Kidney (tissue), 22 donors: ENCODE measurements at places on chromosomes 12 and 14. TPM values are rescaled to one million over a fixed set of nuclear protein-coding genes. Genes with fewer than 3 reads are reported as not detected.
A peak's percentile ranks its signal among the peaks of the same experiment; 100 is the strongest.

GRCh38 chr12:51591016-51591901, at the start of gene SCN8A:
Gene SCN8A (plus strand): TSS chr12:51591233. CDS start chr12:51662818, 71,585 bp downstream.
- H3K27me3 ChIP-seq: no peaks in the 10 kb centered on the region
- peak within 1 kb of the TSS; percentile 52 for H3K4me3 ChIP-seq
- DNase-seq: peak; percentile 68
- no peak within 1 kb of the TSS for H3K27ac ChIP-seq
- no peaks in the 10 kb centered on the region for H3K4me1 ChIP-seq

Gene ST8SIA1
- total RNA-seq: 4.7 TPM

DNA sequence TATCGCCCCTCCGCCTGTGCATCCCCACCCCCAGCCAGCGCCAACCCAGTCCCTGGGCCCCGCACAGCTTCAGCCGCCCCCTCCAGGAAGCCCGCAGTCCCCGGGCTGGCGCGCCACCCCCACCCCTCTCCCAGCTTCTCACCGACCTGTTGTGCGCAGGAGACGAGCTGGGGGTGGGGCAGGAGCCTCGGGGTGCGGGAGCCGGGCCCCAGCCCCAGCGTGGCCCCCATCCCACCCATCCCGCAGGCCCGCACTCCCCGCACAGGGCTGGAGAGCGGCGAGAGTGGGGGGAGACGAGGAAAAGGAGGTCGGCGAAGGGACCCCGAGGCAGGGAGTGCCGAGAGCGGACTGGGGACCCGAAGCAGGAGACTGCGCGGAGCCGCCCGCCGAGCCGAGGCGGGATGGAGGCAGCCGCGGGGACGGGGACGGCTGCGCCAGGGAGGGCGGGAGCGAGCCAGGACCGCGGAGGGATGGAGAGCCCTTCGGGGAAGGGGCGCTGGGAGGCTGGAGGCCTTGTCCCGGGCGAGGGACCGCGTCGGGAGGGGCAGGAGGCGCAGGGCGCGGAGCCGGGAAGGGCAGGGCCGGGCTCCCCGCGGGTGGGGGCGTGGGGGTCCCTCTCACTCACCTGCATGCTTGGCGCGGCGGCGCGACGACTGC, 498 bp downstream of the PIANP start:
- no peaks in the 10 kb centered on the region for H3K4me1 ChIP-seq
- no peaks in the 10 kb centered on the region for H3K27me3 ChIP-seq
- H3K36me3 ChIP-seq: no peaks in the 10 kb centered on the region
- H3K27ac ChIP-seq: no peak overlapping the region
- DNase-seq: peak; percentile 46

DNA sequence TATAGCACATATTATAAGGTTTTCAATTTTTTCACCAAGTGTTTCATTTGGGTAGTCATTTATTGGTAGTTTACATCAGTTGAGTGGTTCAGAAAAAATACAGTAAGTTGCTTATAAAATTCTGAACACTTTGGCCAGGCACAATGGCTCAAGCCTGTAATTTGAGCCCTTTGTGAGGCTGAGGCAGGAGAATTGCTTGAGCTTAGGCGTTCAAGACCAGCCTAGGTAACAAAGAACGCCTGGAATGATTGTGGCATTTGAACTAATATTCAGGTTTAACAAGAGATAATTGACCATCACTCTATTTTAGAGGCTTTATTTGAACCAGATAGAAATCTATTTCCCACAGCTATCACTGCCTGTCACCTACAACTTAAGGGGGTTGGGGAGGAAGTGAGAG, 22.7 kb downstream of the HIF1A start:
- H3K36me3 ChIP-seq: peaks cover 2% of the 10 kb centered on the region
- H3K4me3 ChIP-seq: no peak overlapping the region
- DNase-seq: no peak
- no peak overlapping the region for H3K27ac ChIP-seq

Gene NELL2
- total RNA-seq: 3.3 TPM

Gene HDAC7
- total RNA-seq: 132 TPM

DNA sequence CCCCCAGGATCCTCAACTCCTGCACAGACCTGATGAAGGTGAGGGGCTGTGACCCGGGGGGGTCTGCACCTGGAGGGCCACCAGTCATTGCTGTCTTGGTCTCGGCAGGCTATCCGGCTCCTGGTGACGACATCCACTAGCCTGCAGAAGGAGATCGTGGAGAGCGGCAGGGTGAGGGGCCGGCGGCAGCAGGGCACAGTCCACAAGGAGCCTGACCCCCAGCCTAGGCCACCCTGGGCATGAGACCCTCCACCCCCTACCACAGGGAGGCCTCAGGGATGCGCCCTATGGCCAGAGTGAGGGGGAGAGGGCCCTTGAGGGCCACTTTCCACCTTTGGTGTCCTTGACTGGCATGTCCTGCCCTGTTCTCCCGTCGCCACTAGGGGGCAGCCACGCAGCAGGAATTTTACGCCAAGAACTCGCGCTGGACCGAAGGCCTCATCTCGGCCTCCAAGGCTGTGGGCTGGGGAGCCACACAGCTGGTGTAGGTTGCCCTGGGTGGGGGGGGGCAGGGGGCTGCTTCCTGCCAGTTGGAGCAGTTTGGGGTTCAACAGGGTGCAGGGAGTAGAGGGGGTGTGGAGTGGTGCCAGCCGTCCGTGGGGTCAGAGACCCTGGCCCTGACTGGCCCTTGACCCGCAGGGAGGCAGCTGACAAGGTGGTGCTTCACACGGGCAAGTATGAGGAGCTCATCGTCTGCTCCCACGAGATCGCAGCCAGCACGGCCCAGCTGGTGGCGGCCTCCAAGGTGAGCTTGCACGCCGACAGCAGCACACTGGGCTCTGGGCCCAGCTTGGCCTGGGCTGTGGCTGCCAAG, 25.0 kb downstream of the HIP1R start:
- H3K27me3 ChIP-seq: no peaks in the 10 kb centered on the region
- H3K27ac ChIP-seq: peak overlapping the region; percentile 51
- H3K4me1 ChIP-seq: peaks cover 26% of the 10 kb centered on the region
- no peak overlapping the region for H3K4me3 ChIP-seq
- no peaks in the 10 kb centered on the region for H3K36me3 ChIP-seq

GRCh38 chr12:57523706-57524614, 1.3 kb downstream of the MBD6 start:
- H3K27ac ChIP-seq: peak overlapping the region; percentile 89
- peaks cover 5% of the 10 kb centered on the region for H3K4me1 ChIP-seq
- no peak for DNase-seq
- peak overlapping the region; percentile 95 for H3K4me3 ChIP-seq
- no peaks in the 10 kb centered on the region for H3K27me3 ChIP-seq
- H3K36me3 ChIP-seq: no peaks in the 10 kb centered on the region

- no peaks in the 10 kb centered on the region for H3K36me3 ChIP-seq
- no peak overlapping the region for H3K4me3 ChIP-seq
- no peaks in the 10 kb centered on the region for H3K27me3 ChIP-seq
- no peak for DNase-seq
Observed at GRCh38 chr14:68404146-68404527, 388.7 kb downstream of the ZFP36L1 start.

Gene HOTAIR
- total RNA-seq: 0.76 TPM

DNA sequence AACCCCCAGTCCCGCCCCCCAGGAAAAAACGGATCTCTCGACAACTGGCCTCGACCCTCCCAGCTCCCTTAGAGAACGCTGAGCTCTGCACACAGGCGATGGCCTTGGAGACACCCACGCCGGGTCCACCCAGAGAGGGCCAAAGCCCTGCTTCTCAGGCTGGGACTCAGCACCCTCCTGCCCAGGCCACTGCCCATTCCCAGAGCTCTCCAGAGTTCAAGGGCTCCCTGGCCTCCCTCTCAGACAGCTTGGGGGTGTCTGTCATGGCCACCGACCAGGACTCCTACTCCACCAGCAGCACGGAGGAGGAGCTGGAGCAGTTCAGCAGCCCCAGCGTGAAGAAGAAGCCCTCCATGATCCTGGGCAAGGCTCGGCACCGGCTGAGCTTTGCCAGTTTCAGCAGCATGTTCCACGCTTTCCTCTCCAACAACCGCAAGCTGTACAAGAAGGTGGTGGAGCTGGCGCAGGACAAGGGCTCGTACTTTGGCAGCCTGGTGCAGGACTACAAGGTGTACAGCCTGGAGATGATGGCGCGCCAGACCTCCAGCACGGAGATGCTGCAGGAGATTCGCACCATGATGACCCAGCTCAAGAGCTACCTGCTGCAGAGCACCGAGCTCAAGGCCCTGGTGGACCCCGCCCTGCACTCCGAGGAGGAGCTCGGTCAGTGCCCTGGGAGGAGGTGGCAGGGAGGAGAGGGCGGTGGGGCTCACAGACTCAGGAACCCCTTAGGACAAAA, 95.8 kb downstream of the LGMN start:
- H3K27ac ChIP-seq: no peak overlapping the region
- peak; percentile 72 for DNase-seq
- H3K36me3 ChIP-seq: no peaks in the 10 kb centered on the region
- H3K4me3 ChIP-seq: no peak overlapping the region
- H3K4me1 ChIP-seq: no peaks in the 10 kb centered on the region

DNA sequence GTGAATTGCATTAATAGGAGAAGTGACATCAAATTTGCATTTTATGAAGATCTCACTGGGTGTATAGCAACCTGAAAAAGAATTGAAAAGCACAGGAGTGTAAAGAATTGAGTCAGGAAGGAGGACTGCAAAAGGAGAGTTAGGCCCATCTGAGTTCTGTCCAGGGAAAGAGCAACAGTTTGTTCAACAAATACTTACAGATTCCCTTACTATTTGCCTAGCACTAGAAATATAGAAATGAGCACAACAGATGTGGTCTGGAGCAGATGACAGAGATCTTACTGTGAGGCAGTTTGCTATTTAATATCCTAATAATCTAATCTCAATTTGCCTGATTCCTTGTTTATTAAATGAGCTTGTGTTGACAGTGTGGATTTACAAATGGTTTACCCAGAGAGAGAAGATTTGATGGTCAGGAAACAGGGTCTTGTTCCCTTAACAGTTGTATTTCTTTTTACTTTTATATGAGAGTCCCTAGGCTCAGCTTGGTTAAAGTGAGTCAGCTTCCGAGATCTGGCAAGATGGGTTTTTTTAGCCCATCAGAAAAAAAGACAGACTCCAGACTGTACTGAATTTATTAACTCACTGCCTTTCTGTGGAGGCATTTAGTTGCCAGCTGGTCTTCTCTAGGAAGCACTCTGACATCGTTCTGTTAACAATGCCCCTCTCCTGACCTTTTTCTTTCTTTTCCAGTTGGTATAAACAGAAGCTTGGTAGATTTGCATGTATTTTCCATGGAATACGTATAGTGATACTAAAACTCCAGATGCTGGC, 229.7 kb downstream of the TTC6 start:
- no peaks in the 10 kb centered on the region for H3K36me3 ChIP-seq
- no peaks in the 10 kb centered on the region for H3K27me3 ChIP-seq
- H3K4me3 ChIP-seq: no peak overlapping the region
- no peaks in the 10 kb centered on the region for H3K4me1 ChIP-seq
